Lung (tissue), 17 donors: ENCODE measurements at places on chromosomes 12 and 14. TPM values are rescaled to one million over a fixed set of nuclear protein-coding genes. Genes with fewer than 3 reads are reported as not detected.

Gene FGD6
- 2.4 TPM for polyA plus RNA-seq

Gene PGF
- 3.0 TPM for polyA plus RNA-seq

Gene OR6C74
- polyA plus RNA-seq: not detected

Gene GTF2A1
- polyA plus RNA-seq: 4.5 TPM

Gene ABCC9
- 2.5 TPM for polyA plus RNA-seq

Gene CARMIL3
- 0.71 TPM for polyA plus RNA-seq

DNA sequence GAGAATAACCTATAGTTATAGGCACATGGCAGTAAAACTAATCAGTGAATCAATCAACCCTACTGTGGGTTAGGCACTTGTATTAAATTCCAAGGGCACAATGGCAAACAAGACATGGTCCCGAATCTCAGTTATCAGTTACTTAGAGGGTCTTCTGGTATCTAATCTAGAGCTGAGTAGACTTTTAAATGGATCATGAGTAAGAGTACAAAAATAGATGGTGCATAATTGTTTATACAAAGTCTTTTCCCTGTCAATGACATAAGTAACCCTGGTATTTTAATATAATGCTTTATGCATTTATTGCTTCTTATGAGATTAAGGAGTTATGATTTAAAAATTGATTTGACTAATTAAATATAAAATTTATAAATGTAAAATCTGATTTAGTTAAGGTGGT is 23.0 kb upstream of the KCNJ8 start:
- DNase-seq: no peak

DNA sequence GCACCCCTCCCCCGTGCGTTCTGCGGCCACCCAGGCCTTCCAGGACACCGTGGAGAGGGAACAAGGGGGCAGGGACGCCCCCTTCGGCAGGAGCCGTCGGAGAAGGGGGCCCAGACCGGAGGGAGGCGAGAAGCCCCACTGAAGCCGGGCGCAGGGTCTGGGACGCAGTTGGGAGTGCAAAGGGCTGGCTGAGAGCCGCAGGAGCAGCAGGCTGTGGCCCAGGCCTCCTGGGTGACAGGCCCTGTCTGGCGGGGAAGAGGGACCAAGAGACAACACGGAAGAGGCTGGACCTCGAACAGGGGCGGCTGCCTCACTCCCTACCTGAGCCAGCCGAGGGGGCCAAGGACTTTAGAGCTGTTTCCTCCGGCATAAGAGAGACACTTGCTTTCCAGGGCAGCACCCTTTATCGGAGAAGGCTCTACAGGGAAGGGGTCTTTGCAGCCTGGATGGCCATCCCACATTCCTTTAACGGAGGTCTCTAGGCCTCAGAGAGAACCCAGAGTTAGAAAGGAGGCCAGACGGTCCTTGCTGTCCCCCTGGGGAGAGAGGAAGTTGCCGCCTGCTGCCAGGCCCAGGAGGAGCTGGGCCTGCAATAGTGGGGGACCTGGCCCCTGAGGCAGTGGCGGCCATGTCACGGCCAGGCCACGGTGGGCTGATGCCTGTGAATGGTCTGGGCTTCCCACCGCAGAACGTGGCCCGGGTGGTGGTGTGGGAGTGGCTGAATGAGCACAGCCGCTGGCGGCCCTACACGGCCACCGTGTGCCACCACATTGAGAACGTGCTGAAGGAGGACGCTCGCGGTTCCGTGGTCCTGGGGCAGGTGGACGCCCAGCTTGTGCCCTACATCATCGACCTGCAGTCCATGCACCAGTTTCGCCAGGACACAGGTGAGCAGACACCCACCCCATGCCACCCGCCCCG is 1.3 kb downstream of the DTX1 start:
- DNase-seq: no peak

GRCh38 chr14:45133683-45134050 is 614 bp downstream of the FKBP3 start:
- no peak for DNase-seq

- DNase-seq: no peak
Observed at GRCh38 chr12:44511289-44511688, 364.8 kb downstream of the NELL2 start.

- DNase-seq: peak; percentile 44
Observed at GRCh38 chr14:104794099-104794498, 1.4 kb downstream of the AKT1 start.

- DNase-seq: peak; percentile 61
Observed at GRCh38 chr14:89415159-89415558, 1.9 kb downstream of the FOXN3 start.
